ENCODE measurements at places on chromosomes 3 and 15.

DNA sequence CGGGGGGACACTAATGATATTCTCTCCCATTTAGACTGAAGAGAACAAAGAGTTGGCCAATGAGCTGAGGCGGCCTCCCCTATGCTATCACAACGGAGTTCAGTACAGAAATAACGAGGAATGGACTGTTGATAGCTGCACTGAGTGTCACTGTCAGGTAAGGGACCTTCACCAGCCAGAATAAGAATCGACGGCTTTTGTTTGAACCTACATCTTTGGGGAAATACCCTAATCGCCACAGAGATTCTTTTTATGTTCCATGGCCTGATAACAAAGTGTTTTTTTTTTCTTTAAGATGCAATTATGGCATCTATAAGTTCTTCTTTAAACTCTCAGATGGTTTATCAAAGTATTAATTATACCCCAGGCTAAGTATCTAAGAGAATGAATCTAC is 3.4 kb downstream of the THBS1 start:
- DNase-seq = no peak

DNA sequence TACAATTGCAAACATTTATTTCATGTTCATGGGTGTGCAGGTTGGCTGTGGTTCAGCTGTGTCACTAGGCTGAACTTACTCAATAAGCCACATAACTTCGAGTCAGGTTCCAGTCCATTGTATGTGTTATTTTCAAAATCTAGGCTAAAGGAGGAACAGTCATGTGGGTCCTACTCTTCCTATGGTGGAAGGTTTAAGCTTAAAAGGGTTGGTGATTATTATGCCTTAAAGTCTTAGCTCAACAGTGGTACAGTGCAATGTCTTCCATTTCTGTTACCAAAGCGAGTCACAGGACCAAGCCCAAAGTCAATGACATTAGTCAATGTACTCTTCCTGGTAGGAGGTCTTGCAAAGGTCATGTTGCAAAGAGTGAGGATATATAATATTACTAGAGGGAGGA is 78.2 kb downstream of the ATG7 start:
- peak; percentile 60 for DNase-seq

DNA sequence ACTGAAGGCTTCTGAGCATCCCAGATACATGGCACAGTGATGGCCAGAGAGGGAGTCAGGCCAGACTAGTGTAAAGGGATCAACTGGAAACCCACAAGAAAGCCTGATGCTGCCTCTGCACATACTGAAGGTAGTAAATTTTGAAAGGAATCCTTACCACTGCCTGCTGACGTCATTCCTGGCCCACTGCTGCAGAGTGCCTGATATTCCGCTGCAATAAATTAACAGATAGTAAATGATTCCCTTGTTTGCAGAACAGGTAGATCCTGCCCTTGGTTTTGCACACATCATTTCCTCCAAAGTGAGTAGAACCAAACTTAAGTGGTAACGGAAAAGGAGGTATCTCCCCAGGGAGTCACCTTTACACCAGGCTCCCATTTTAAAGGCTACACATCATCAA is 146.7 kb downstream of the FBN1 start:
- DNase-seq = no peak

DNA sequence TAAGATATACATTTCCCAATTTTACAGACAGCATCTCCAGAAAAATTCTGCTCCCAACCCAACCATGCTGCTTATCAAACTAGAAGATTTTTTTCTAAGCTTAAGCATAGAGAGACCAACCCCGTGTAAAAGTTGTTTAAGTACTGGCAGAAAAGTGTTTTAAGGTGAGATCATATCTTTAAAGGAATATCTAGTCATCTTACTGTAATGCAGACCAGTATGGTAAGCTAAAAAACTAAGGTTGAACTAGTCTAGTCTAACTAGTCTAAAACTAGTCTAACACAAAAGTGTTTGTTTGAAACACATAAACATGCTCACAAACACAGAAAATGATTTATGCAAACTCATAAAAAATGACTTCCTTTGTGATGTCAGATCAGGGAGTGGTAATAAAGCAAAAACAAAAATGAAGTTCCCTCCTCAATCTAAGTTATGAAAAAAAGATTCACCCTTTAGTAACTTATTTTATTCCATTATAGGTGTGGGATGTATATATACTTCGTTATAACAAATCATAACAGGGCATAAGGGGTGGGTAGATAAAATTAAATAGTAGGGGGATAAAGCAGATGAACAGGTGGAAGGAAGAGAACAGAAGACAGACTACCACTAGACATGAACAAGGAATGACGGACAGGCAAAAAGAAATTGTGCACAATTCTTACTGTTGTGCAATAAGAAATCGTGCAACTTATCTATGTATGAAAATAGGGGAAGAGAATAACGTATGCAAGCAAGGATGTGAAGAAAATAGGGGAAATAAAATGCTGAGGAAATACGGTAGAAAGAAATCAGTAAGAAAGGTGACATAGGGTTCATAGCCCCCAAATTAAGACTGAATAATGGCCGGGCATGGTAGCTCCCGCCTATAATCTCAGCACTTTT is 10.0 kb downstream of the MYO5A start:
- no peak for DNase-seq

DNA sequence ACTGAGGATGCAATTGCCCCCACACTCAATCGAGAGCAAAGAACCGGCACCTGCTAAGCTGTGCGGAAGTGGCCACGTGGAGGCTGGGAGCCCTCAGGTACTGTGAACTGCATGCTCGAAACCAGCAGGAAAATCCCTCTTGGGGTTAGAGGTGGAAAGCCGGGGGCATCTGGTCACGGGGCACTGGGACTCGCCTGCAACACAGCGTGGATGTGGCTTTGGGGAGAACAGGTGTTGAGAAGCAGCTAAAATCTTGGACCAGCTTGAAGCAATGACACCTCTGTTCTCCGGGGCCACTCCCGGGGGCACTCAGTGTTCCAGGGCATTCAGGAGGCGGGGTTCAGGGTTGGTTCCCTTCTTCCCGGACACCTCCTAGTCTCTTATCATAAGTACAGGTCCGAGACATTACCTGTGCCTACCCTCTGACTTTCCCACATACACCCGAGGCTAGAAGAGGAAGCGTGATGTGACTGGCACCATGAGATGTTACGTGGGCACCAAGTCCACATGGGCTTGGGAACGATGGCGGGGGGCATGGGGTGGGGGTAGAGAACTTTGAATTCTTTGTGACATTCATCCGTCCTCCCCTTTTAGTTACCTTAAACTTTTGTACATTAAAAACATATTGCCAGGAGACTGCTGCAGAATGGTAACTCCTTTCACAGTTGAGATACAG is 172.0 kb downstream of the ADAMTS17 start:
- no peak for DNase-seq

DNA sequence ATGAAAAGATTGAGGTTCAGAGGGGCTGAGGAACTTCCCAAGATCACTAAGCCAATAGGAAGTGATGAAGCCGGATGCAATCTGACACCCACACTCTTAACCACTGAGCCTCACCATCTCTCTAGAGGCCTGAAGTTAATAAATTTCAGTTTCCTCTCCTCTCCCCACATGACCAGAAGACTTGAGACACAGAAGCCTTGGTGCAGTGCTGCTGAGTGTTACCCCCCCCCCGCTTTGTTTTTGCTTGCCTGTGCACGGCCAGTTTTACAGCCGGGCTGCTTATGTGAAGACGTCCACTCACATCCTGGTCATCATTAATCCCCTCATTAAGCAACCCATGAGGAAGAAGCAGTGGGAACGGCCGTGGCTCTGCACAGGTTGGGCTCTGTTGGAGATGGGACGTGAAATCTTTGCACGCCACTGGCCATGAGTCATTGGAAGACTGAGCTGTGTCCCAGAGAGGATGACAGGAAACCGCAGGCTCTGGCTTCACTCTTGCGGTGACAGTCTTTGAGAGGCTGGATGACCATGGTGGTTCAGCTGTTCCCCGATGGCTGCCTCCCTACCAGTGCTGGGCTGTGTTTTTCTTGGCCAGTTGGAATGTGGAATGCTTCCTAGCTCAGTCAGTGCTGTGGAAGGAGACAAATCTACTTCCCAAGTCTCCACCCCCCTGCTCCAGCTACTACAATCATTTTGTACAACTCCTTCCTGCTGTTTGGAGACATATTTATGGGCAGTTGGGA is 232.6 kb upstream of the LRTM1 start:
- peak; percentile 100 for DNase-seq

DNA sequence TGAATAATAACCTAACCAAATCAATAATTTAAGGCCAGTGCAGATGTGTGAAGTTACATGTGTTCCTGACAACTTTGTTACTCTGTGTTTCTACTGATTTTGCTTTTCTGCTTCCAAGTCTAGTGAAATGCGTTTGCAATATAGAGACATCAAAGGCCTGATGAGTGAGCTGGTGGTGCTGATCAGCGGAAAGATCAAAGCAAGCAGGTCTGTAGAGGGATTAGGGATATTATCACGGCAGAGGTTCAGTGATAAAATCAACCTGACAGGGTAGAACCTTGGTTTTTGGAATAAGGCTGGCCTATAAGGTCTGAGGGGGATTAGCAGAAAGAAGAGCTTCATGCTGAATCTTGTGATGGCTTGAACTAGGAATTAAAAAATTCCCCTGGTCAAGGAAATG is 111.7 kb downstream of the EDEM1 start:
- no peak for DNase-seq

GRCh38 chr15:76871930-76872329 is 33.2 kb downstream of the SCAPER start:
- DNase-seq = no peak

DNA sequence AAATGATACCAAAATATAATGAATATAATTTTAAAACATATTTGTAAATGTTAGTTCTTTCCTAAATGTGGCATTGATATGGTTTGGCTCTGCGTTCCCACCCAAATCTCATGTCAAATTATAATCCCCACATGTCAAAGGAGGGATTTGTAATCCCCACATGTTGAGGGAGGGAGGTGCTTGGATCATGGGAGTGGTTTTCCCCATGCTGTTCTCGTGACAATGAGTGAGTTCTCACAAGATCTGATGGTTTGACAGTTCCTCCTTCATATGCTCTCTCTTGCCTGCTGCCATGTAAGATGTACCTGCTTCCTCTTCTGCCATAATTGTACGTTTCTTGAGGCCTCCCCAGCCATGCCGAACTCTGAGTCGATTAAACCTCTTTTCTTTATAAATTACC is 12.0 kb downstream of the CGGBP1 start:
- DNase-seq = no peak

GRCh38 chr3:149969110-149969939 is 1.4 kb downstream of the PFN2 start:
- DNase-seq = peak; percentile 95

- DNase-seq = no peak
Measured at GRCh38 chr3:4999531-5000184, 20.4 kb downstream of the BHLHE40 start.

DNA sequence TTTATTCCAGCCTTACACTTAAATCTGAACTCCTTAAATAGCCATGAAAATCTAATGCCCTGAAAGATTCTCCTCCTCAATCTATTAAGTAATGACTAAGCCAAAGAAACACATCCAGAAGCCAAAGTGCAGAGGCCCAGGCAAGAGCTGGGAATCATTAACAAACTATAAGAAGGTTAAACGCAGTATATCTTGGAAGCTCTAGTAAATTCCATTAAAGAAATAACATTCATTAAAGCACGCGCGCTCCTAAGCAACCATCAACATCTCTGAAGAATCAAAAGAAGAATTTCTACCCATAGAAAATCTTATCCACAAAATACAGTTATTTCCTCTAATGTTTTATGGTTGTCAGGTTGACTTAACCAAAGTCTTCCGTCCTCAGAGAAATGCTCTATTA is 29.5 kb downstream of the MB21D2 start:
- DNase-seq = peak; percentile 37

DNA sequence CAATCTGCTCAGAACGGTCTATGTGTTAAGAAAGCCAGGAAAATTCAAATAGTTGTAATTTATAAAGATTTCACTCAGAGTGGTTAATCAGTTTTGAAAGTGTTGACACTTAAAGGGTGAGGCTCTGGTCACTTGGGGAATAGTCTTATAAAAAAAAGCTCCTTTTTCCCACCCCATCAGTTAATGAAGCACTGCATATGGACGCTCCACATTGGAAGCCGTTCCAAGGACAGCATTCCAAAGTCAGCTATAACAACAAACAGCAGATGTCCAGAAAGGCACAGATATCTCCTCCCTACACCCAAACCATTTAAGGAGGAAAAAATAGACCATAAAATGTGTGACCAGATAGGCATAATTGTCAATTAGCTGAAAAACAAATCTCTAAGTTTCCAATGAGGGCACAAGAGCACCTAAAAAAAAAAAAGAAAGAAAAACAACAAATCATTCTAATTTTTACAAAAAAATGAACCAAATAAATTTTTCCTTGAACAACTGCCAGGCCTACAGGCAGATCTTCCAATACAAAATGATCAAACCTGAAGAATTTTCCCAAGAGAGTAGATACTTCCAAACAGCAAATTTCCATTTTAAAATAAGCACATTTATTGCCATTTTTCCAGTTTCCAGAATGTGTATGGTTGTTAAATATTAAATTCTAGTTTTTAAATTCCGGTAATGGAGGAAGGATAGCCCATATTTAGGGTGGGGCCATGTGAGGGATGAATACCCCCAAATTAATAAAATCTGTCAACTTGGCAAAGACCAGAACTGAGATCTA is 198.3 kb downstream of the ERC2 start:
- DNase-seq = no peak

DNA sequence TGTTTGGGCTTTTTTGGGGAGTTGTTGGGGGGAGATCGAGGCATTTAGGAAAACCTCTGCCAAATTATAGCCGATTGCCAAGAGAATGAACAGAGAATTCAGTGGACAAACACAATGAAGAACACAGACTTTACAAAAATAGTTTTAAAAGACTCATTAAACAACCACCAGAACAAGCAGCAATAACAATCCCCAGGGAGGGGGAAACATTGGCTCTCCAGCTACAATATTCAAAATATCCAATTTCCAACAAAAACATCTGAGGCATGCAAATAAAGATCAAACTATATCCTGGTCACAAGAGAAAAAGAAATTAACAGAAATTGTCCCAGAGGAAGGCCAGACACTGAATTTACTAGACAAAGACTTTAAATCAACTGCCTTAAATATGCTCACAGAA is 24.5 kb upstream of the ANKRD28 start:
- DNase-seq = no peak

DNA sequence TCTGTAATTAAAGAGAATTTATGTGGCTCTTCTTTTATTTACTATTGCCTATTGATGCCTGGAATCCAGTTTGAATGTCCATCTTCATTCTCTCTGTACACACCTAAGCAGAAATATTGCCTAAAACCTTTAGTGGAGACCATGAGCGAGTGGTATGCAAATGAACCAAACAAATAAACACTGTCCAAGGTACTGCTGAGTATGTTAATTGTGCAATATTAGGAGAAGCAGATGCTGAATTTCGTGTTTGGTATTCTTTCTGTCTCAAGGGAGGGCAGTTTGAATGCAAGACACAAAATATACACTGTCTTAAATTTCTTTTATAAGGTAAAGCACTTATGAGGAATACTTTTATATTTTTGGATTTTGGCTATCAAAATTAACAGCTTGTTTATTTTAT is 440.9 kb downstream of the RBMS3 start:
- no peak for DNase-seq

GRCh38 chr3:56282341-56282740 is 185.9 kb downstream of the ERC2 start:
- no peak for DNase-seq
